Endodermal cell (in vitro differentiated cells): ENCODE measurements at places on chromosomes 4 and X.

DNA sequence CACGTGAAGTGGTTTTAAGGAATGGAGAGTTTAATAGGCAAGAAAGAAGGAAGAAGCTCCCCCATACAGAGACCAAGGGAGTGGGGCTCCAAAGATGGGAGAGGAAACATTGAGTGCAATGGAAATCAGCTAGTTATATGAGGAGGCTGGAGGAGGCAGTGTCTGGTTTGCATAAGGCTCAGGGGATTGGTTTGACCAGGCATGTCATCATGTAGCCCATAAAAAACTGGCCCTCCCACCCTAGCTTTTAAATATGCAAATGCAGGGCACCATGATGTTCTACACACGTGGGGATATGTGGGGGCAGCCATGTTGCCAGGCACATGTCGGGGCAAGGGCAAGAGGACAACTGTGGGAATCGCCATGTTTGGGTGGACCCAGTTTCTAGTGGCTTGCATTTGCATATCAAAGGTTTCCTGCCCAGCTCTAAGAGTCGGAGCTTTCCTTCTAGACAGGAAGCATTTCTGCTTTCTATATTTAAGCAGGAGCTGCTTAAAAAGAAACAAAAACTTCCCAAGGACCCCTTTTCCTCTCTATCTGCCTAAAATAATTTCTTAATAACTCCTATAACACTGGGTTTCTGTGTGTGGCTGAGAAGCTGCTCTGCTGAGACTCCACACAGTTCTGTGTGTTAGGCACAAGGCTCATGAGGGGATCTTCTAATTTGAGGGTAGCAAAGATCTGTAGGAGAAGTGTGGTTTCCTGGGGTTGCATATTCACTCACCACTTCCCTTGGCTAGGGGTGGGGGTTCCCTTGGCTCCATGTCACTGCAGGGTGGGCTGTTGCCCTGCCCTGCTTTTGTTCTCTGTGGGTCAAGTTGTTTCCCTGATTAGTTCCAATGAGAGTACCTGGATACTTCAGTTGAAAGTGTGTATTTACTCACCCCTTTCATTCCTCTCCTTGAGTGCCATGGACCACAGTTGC lies 113.5 kb downstream of the VSIG4 start:
- no peak for DNase-seq

GRCh38 chrX:50003927-50004326 lies 81.5 kb downstream of the CLCN5 start:
- DNase-seq = no peak

DNA sequence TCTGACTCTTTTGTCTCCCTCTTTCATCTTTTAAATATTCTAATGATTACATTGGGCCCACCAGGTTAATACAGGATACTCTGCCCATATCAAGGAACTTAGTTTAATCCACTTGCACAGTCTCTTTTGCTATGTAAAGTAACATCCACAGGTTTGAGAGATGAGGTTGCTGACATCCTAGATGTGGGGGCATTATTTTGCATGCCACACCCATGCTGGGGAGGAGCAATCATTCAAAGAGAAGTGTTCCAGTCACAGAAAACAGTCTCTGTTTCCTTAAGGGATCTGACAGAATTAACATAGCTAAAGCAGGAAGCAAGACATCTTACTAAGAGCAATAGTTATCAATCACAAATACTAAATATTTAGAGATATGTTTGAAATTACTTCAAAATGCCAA lies 11.5 kb upstream of the TRAM1L1 start:
- no peak for DNase-seq

DNA sequence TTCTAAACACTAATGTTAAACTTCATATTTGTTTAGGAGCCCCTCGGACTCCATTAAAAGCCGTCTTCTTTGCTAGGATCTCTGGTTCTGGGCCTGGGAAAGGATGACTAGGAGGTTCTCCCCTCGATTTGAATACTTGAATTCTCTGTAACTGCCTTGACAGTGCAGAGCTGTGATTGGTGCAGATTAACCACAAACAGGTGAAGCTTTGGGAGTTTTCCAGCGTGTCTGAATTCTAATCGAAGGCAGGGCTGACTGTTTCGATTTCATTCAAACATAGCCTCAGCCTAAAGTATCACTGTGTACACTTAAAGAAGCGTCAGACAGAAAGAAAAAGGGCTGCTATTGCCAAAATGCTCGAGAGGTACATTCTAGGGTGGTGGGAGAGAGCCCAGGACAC lies 29.0 kb downstream of the TFDP3 start:
- DNase-seq = no peak

- DNase-seq = no peak
These were observed 8.5 kb upstream of the PTTG2 start for GRCh38 chr4:37951461-37952352.

GRCh38 chrX:123851079-123851478 lies 8.8 kb upstream of the XIAP start:
- peak; percentile 49 for DNase-seq

DNA sequence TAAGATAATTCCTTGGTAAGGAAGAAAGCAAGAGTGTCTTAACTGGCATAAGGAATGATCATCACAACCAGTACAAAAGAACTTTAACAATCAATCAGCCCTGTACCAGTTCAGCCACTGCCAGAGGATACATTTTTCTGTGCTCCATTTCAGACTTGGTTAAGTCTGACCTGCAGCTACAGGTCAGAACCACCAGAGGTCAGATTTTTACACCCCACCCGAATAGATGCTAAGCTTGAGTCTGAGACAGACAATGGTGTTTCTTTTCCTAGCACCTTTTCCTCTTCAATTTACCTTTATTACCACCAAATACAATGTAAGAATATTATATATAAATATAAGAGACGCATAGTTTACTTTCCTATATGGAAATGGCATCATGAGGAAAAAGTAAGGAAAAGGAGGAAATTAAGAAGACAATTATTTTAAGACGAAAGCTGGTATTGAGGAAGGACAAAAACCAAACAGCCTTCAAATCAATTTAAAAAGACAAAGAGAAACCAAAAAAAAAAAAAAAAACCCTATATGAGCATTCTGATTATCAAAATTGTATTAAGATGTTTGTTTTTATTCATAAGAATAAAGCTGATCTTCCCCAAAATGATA lies 215.3 kb upstream of the TTC29 start:
- peak; percentile 65 for DNase-seq

DNA sequence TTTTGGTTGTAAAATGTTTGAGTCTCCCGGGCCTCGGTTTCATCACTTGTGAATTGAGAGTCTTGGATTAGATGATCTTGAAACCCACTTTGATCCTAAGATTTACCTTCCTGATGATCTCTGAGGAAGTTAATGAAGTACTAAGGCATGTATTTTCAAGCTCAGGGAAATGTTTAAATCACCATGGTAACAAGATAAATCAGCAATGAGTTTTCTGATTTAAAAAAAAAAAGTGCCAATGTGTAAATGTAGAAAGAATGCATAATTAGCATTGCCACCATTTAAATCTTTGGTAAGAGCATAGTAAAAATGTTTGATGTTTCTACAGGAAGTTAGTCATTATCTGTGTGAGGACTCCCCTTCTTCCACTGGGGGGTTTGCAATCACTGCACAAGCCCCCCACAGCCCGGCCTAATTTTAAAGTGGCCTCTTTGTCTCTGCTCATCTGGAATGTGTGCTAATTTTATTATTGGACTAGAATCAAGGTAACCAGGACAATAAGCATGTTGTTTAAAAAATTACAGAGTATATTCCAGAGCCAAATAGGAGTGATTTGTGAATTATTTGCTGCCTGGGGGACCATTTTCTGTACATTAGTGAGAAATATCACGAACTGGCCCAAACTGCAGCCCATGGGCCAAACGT lies 93.6 kb downstream of the SLC34A2 start:
- no peak for DNase-seq

DNA sequence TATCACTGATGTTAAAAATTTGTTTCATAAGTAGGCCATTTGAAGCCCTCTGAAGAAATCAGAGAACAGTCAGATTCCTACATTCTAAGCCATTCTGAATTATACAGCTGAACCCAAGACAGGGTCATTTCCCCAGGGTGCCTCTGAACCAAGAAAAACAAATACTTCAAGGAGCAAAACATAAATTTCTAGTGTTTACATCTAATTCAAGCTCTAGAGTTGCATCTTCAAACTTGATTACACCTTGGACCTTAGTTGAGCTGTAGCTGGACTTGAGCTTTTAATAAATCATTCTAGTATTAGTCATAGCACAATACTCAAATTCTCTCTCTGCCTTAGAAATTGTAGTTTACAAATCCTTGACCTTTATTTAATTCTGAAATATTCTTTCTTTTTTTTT lies 87.6 kb upstream of the IL15 start:
- DNase-seq = no peak

DNA sequence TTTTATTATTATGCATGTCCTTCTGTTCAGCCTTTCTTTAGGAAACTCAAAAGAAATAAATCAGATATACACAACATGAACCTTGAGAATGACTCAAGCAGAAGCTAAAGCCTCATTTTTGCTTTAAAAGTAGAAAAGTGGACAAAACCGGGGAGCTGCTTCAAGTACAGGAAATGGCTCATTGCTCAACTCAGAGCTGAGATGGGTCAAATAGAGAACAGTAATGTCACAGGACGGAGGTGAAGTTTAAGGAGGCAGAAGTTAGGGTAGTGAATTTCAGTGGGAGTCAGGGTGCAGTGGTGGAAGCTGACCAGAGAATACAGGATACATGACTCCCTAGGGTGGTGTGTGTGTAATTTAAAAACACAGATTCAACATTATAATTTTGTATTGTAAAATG lies 22.2 kb downstream of the PHKA2 start:
- DNase-seq = no peak

- no peak for DNase-seq
These were observed 138.3 kb downstream of the UNC5C start for GRCh38 chr4:95410387-95410977.
